Cardiac atrium fibroblast (primary cell): ENCODE measurements at places on chromosomes 16 and 17. TPM values are rescaled to one million over a fixed set of nuclear protein-coding genes. Genes with fewer than 3 reads are reported as not detected.

Gene CNGB1
- total RNA-seq: not detected in 2 replicates

Gene EPN3
- total RNA-seq: not detected in 2 replicates

Gene TBC1D3D
- total RNA-seq: 0.18 and 0.97 TPM in 2 replicates

Gene UBE2I
- total RNA-seq: 38.5 and 48.8 TPM in 2 replicates

Gene TPPP3
- total RNA-seq: not detected in 2 replicates

Gene ATP1B2
- total RNA-seq: 2.9 TPM in 1 of 2 replicates, not detected in the other
